NCI-H524 treated with DMSO at 0.1 percent for 48 hours (cell line): ENCODE measurements at places on chromosomes 5 and 9.

DNA sequence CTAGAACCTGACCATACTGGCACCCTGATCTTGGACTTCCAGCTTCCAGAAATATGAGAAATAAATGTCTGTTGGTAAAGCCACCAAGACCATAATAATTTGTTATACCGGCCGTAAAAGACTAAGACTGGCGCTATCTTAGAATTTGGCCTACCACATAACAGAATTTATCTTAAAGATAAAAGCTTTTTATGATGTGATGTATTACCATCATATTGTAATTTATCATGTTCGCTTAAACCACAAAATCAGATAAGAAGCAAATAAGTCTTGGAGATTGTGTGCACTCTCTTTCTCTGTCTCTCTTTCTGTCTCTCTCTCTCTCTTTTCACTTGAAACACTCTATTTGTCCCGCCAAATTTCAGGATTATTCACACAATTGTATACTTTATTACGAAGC, 35.6 kb downstream of the FST start:
- DNase-seq, result no peak

- DNase-seq, result no peak
These were observed 17.6 kb downstream of the DENND1A start for GRCh38 chr9:123912167-123912897.

DNA sequence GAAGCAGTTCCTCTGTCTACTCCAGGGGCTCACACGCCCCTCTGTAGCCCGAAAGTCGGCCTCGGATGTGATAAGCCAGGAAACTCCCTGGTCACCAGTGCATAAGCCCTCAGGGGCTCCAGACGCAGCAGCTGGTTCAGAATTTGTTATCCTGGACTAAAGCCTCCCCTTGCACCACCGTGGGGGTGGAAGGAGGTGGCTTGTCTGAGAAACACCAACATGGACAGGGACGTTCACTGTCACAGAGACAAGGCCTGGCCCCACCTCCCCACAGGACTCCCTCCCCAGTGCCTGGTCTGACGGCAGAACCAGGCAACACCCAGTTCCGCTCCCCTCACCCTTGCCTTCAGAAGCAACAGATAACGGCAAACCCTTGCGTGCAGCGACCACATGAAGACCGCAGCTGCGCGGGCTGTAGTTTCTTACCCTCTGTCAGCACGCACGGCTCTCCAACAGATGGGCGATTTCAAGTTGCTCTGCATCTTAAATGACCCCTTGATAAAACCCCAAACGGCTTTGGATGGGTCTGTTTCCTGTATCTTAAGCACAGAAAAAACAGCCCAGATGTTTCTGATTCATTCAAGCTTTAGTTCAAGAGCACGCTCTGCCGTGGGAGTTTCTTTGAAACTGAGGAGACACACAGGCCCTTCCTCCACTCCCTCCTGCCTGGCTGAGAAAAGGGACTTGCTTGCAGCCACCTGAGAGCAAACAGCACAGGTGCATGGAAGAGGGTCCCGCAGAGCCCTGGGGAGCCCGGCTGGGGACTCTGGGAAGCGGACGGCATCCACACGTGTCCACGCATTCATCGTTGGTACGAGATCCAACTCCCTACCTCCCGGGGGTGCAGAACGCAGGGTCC, 44.7 kb upstream of the NKD2 start:
- DNase-seq, result peak; percentile 99

DNA sequence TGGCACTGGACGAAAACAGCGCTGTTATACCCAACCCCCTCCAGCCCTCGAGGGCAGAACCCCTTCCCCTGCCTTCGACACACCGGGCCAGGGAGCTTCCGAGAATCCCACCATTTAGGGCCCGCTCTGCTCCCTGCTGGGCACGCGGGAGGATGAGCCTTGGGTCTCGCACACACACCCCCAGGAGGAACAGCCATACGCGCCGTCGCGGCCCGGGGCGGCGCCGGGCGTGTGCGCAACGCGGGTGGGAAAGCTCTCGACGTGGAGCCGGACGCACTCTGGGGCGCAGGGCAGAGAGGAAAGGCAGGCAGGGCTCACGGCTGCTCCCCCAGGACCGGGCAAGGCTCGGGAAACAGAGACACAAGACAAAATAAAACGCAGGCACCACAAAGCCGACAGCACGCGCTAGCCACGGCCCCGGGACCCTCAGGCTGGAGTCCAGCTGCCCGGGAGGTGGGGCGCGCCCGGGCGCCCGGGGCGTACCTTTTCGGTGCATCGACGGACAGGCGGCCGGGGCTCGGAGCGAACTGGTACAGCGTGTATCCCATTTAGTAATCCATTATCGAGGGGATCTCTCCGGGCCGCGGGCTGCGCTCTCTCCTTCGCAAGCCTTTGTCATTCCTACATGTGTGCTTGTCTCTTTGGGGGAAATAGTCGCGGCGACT, 789 bp downstream of the SEMA6A start:
- DNase-seq, result no peak

DNA sequence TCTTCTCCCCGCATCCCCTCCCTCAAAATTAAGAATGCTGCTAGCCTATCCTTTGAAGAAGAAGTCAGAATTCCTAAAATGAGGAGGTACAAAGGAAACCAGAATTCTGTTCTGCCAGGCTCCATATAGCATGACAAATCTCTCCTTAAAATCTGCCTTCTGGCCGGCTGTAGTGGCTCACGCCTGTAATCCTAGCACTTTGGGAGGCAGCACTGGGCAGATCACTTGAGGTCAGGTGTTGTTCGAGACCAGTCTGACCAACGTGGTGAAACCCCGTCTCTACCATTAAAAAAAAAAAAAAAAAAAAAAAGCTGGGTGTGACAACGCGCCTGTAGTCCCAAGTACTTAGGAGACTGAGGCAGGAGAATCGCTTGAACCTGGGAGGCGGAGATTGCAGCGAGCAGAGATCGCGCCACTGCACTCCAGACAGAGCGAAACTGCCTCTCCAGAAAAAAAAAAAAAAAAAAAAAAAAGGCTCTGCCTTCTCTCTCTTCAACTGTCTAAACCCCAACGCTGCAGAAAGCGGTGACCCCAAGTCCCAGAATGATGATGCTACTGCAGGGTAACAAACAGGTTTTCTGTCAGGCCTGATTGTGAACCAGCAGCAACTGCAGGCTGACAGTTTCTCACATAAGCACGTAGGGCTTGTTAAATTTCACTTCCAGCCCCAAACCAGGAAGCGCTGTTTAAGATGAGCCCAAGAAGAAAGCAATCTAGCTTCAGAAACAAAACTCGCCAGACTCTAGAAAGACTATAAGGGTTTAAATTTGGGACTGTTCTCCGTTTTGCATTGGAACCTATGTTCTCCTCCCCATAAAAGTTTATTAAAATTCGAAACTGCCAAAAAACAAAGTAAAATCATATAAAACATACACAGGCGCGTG, 963 bp upstream of the CAST start:
- DNase-seq, result no peak

DNA sequence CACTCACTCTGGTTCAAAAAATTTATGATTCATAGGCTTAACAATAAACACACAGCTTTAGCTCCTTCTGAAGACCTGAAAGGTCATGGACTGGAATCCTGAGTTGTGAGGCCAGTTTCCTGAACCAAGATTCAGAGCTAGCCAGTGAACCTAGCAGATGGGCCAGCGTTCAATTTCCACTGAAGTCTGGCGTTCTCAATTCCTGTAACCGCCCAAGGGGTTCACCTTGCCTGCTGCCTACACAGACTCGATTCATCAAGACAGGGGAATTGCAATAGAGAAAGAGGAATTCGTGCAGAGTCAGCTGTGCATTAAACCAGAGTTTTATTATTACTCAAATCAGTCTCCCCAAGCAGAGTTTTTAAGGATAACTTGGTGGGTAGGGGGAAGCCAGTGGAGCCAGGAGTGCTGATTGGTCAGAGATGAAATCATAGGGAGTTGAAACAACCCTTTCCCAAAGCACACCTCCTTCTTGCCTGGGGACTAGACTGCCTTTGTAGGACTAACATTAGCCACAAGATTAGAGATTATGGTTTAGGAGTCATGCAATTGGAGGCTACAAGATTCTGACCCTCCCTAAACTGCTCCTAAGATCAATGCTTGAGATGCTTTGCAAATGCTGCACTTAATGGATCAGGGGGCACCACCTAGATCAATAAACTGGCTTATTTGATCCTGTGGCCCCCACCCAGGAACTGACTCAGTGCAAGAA, 117.5 kb upstream of the SHB start:
- DNase-seq, result no peak

DNA sequence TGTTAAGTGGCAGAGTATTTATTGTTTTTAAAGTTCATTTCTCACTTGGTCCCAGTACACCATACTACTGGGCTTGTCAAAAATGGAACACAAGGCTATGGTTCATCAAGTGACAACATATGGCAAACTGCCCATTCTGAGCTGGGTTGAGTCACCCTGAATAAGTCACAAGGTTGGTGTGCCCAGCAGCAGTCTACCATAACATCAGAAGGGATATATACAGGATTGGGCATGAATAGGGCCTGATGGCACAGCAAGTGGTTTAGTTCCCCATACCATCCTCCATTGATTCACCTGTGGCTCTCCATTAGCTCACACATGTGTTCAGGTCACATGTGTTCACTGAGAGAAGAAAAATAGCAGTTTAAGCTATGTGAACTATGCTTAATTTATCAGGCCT, 249.8 kb upstream of the PRDM9 start:
- no peak for DNase-seq

DNA sequence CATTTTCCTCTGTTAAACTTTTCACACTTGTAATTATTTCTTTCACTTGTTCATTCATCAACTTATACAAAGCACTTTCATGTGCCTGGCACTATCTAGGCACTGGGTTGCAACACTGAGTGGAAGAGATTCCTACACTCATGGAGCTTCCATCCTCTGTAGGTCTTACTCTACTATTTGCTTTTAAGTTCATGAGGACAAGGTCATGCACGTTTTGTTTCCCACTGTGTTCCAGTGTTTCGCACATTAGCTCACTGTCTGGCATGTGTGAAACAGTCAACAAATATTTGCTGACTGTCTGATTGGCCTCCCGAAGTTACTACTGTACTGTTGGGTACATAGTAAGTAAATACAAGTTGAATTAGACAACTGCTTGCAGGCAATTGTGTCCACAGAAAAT, 87.9 kb upstream of the IFNK start:
- DNase-seq, result no peak

DNA sequence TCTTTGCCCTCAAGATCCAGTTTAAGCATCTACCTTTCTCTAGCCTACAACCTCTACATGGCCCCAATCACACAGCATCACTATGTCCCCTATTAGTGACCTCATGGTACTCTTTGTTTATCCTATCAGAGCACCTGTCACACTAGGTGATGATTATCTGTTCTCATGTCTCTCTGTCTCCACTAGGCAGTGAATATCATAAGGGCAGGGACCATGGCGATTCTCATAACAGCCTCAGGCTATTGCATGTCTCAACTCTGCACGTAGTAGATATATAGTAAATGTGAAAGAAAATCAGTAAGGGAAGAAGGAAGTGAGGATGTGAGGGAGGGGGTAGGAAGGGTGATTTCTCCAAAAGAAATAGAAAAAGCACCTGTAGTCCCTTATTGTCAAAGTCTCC, 311.0 kb downstream of the NSG2 start:
- no peak for DNase-seq

DNA sequence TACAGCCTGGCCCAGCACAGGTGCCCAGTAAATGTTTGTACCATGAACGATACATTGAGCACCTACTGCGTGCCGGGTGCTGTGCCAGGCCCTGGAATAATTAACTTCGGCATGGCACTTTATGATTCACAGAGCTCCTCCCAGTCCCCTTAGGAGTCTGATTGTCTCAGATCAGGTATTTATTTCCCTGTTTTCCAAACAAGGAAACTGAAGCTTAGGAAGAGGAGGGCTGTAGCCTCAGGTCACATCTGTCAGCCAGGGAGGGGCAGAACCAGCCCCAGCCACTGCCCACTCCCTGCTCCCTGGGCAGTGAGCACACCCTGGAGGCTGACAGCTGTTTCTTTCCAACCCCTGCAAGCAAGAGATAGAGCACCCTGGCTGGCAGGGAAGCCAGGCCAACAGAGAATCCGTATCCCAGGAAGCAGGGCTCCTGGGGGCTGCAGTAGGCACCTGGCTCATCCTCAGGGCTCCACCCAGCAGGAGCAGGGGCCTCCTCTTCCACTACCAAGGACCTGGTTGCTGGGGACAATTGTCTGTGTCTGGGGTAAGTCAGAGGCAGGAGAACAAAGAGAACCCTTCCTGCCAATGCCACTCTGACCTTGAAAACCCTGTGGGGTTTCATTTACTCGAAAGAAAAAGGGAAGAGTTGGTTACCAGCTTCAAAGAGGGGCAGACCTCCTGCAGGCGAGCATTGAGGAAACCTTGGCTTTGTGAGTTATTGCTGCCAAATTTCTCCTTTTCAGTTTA, 69.0 kb downstream of the DAB2IP start:
- no peak for DNase-seq

DNA sequence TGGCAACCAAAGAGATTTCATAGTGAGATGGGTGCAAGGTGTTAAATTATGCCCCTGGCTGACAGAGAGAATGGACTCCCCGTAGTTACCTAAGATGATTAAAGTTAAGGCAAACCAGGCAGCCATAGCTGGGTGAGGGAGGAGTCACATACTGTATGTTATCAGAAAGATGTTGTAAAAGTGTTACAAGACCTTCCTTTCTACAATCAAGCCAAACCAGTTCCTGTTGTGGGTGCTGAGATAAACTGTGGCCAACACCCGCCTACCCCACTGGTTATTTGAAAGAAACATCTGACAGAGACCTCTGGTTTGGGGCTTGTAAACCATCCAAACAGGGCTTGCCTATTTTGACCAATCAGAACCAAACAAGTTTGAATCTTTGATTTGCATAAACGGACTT, 684.7 kb upstream of the NUDT12 start:
- no peak for DNase-seq

DNA sequence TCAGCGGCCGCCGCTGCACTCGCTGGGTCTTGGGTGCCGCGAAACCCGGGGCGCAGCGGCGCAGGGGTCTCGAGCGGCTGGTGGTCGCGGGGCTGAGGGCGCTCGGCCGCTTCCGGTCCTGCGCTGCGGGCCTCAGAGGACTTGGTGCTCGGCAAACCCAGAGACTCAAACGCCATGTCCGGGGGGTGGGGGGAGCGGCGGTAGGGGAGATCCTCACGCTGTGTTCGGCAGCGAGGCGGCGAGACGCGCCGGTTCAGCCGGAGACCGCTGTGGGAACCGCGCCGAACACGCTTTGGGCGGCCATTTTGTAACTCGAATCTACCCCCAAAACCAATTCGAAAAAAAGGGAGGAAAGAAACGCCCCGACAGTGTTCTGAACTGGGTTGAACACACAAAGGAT, 317.5 kb upstream of the CDH18 start:
- no peak for DNase-seq

- DNase-seq, result no peak
These were observed 305.3 kb downstream of the NTRK2 start for GRCh38 chr9:84974855-84975254.

- no peak for DNase-seq
These were observed 255.5 kb downstream of the TRIM32 start for GRCh38 chr9:116942593-116943061.

DNA sequence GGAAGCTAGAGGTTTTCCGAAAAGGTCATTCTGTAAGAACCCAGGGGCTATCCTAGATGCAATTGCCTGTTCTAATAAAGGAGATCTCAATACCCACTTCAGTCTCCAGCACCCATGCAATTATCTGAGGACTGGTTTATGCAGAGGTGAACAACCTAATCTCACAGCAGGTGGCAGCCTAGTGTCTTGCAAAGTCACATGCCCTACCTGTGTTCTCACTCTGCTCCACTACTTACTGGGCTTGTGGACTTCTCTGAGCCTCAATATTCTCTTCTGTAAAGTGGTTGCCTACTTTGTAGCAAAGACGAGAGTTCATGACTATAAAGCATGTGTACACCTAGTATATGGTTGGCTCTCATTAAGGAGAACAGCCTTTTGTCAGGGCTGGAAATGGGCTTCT, 21.0 kb upstream of the ALDH1B1 start:
- DNase-seq, result no peak
